Karpas-422 (cell line): ENCODE measurements at places on chromosomes 4 and X.

DNA sequence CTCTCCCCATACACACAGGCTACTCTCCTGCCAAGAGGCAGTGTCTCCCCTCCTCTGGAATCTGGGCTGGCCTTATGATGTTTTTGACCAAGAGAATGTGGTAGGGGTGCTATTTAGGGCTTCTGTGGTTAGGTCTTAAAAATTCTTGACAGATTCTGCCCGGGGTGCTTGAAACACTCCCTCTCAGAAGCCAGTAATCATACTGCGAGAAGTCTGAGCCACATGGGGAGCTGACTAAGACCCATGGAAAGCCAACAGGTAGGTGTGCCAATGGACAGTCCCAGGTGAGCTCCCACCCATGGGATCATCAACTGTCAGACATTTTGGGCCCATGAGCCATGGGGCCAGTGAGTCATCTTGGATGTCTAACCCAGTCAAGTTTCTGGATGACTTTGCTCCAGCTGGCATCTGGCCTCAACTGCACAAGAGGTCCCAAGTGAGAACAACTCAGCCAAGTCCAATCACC is 315.7 kb downstream of the FBXW7 start:
- DNase-seq, result no peak

GRCh38 chrX:19389227-19389845 is 45.6 kb downstream of the PDHA1 start:
- DNase-seq, result no peak

DNA sequence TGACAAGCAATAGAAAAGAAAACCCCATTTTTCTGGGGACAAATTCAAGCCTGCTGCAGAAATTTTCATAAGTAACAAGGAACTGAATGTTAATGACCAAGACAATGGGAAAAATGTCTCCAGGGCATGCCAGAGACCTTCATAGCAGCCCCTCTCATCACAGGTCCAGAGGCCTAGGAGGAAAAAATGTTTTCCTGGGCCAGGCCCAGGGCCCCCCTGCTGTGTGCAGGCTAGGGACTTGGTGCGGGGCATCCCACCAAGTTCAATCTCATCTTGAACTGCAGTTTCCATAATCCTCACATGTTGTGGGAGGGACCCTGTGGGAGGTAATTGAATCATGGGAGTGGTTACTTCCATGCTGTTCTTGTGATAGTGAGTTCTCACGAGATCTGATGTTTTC is 211.5 kb upstream of the GRIA3 start:
- DNase-seq, result no peak

DNA sequence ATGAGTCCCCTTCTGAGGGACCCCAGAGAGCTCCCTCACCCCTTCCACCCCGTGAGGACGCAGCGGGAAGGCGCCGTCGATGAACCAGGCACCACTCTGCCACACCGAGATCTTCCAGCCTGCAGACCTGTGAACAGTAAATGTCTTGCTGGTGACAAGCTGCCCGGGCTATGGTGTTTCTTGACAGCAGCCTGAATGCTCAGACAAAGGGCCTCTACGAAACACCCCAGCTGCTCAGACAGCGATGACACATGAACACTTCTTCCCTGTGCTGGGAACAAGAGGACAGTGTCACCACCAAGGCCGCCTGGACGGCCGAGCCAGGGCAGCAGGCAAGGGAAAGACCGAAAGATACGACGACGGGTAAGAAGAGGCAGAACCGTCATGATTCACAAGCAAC is 30.6 kb upstream of the GTPBP6 start:
- no peak for DNase-seq

DNA sequence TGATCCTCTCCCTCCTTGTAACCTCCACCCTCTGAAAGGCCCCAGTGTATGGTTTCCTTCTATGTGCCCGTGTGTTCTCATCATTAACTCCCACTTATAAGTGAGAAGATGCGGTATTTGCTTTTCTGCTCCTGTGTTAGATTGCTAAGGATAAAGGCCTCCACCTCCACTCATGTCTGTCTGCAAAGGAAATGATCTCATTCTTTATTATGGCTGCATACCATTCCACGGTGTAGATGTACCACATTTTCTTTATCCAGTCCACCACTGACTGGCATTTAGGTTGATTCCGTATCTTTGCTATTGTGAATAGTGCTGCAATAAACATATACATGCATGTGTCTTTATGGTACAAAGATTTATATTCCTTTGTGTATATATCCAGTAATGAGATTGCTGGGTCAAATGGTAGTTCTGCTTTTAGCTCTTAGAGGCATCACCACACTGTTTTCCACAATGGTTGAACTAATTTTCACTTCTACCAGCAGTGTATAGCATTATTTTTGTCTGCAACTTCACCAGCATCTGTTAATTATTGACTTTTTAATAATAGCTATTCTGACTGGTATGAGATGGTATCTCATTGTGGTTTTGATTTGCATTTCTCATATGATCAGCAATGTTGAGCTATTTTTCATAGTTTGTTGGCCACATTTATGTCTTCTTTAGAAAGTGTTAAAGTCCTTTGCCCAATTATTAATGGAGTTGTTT is 1030.9 kb downstream of the FSTL5 start:
- no peak for DNase-seq

- DNase-seq, result no peak
These were observed 180.0 kb downstream of the NKX6-1 start for GRCh38 chr4:84319124-84319523.

- no peak for DNase-seq
These were observed 22.9 kb downstream of the TNIP2 start for GRCh38 chr4:2733001-2733843.

- no peak for DNase-seq
These were observed 13.4 kb downstream of the LARP7 start for GRCh38 chr4:112650332-112650731.

DNA sequence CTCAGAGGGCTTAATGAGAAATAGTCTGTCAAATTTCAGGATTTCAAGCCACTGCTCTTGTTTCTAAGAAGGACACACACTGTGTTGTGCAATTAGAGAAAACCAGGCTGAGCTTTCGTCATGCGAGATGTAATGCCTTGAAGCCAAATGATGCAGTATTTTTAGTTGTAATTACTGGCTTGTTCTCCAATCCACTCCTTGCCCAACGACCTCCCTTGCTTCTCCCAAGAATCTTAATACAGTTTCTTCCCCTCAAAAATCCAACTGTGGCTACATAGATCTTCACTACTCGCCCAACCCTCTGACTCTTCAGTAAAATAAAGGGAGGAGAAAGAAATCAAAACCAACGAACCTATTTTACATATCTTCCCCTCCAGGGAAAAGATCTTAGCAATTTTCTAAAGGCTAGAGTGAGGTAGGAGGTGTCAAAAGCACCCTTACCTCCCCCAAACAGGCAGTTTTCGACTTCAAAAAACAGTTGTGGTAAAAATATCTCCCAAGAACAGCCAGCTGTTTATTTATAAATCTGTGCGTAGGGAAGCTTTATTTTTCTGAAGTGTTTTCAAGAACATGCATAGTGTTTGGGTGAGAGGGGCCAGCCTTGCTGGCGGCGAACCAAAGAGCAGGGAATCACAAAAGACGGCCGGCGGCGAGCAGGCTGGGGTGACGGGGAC is 68.7 kb downstream of the MGST2 start:
- peak; percentile 76 for DNase-seq

GRCh38 chr4:10622728-10623127 is 61.8 kb downstream of the CLNK start:
- DNase-seq, result no peak

DNA sequence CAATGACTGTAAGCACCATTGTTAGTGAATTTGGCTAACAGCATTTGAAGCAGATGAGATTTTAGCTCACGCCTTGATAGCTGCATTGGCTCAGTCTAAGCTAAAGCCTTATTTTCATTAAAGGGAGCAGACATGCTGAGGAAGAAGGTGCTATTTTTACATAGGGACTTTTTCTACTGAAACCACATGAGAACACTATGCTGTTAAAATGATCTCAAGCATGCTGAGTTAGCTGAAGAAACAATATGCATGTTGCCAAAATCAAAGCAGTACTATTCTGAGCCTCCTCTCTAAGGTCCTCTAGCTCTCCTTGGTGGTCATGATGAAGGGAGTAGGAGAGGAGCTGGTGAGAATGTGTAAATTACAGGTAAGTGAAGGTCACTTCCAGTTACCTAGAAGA is 134.4 kb upstream of the JADE1 start:
- peak; percentile 59 for DNase-seq
